ENCODE measurements at places on chromosomes 5 and 9.

DNA sequence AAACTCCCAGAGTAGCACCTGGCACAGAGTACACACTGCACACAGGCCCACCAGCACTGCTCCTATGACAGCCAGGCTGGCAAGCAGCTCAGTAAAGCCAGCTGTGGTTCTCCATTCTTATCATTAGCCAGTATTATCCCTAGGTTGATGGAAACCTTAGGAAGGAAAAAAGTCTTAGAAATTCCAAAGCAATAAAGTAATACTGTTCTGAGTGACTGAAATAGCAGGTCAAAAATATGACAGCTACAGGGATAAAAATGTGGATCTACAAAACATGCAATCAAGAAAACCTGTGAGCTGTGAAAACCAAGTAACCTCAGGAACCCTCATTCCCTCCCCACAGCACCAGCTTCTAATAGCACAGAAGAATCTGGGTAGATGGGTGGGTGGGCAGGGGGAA lies 403.5 kb downstream of the SPOCK1 start:
- DNase-seq = no peak

DNA sequence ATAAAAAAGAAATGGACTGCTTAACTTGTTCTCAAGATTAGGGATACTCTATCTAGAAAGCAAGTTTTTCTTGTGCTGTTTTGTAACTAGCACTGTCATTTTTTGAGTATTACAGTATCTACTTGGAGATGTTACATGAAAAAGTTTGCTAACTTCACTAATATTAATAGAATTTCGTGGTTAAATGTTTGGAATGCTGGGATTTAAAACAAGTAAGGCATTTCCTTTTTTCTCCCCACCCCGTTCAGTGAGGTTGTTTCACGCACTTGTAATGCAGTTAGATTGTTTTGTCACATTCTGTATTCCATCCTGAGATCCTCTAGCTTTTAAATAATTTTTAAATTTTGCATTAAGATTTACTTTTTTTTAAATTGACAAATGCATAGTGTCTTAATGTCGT lies 20.0 kb upstream of the TEK start:
- DNase-seq = no peak

DNA sequence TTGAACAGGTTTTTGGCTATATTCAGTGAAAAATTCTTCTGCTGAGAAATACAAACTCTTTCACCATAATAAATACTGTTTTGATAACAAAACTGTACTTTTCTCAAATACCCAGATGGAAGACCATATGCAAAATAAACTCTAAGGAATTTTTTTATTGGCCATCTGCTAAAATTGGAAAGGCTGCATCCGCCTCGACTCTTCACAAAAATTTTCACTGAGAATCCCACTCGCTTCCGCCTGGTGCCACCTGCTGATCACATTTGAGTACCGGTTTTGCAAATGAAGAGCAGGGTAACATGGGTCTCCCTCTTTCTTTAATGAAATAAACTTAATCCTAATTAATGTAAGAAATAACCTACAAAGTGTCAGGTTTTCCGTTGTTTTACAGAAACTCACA lies 76.4 kb downstream of the TTLL11 start:
- DNase-seq = no peak

- no peak for DNase-seq
These were observed 1.8 kb downstream of the CCNH start for GRCh38 chr5:87410931-87411330.

DNA sequence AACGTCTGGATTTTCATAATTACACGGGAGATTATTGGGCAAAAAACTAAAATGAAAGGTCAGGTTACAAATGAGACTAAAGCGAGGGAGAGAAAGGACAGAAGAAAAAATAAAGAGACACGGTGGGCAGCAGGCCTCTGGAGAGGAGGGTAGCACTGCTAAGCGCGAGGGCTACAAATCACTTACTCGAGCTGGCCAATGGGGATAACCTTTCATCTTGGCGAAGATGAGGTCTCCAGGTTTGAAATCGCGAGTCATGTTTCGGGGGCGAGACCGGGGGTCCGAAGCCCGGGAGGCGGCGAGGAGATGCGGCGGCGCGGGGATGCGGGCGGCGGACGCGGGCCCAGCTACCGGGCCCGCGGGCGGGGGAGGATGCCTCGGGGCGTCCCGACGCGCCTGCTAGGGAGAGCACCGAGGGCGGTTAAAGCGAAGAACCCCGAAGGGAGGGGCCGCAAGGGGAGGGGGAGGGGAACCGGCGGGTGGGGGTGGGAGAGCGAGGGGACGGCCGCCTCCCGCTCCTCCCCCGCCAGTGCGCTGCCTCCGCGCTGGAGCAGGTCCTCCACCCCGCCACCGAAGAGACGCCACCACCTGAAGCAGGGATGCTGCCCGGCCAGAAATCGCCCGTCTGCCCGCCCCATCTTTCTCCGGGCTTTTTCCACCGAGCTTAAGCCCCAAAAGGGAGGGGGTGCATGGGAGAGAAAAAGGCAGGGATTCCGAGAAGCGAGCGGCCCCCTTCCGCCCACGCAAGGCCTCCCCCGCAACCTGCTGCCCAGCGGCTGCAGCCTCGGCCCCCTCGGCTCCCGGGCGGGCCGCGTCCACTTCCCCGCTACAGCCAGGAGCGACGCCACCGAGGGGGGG lies 610 bp downstream of the PSIP1 start:
- DNase-seq = peak; percentile 57

DNA sequence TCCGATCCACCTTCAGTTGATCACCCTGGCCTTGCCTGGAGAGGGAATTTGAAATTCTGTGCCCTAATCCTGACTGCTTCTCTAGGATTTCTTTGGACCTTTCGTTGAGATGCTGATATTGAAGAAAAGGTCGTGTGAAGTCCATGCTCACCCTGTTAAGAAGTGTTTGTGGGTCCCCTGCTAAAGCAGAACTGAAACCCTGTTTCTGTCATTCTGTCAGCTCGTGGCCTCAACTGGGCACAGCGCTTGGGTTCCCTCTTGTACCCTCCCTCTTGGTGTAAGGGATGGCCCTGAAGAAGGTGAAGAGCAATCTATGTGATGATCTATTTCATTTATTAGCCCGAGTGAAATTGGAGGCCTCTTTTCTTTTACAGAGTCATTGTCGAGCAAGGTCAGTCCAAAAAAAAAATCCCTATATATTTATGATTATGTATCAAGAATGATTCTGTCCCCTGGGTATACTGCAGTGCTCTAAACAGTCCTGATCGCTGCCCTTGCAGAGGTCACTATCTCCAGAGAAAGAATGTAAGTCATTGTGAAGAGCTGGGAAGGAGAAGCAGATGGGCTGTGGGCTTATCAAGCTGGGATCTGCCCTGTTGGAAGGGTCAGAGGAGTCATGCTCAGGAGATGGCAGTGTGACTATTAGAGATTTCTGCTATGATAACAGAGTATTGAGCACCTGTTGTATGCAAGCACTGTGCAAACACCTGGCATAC lies 56.1 kb downstream of the WWC1 start:
- DNase-seq = no peak

Measured in central memory CD4-positive, alpha-beta T cell (primary cell).